ENCODE measurements at places on chromosomes 5 and 9.

GRCh38 chr9:13705373-13705772, 425.9 kb upstream of the MPDZ start:
- no peak for DNase-seq

- no peak for DNase-seq
Observed at GRCh38 chr5:65927503-65928321, 1.3 kb downstream of the ERBIN start.

- no peak for DNase-seq
Observed at GRCh38 chr9:34254966-34255825, 73.9 kb downstream of the KIF24 start.

- no peak for DNase-seq
Observed at GRCh38 chr5:133995341-133995740, 9.4 kb downstream of the VDAC1 start.

- no peak for DNase-seq
Observed at GRCh38 chr5:172142709-172143215, 45.3 kb downstream of the STK10 start.

GRCh38 chr5:76571559-76571958, 51.6 kb downstream of the F2RL2 start:
- no peak for DNase-seq

DNA sequence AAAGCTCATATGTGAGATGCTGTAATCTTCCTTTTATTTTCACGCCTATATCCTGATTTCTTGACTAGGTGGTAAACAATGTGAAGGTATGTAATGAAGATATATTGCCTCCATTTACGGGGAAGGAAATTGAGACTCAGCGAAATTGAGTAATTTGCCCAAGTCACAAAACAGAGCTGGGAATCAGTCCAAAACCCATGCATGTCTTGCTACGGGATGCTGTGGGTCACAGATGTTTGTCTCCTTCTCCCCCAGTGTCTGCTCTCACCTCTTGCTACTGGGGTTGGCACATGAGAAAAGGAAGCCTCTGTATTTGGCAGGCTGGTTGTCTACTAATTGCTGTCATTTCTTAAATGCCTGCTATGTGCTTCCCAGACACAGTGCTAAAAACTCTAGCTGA, 53.7 kb upstream of the TEX48 start:
- DNase-seq, result no peak

Measured in NCI-H1694 treated with DMSO at 0.1 percent for 48 hours (cell line).